Hematopoietic multipotent progenitor cell (in vitro differentiated cells): ENCODE measurements at places on chromosomes 5 and 9.

- DNase-seq = no peak
Measured at GRCh38 chr5:40307920-40308319, 371.8 kb upstream of the PTGER4 start.

DNA sequence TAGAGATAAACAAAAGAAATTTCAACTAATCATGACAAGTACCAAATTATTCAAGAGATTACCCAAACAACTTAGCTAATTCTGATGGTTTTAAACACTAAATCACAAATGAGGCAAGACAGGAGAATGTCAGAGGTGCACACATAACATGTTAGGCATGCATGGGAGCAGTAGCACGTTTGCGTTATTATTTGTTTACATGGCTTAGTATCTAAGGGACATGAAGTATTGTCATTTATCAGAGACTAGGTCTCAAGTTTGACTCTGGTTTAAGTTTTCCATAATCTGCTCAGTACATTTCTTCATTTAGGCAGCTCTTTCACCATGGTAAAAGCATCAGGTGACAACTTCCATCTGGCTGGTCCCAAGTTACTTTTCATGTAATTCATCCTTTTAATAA is 244.1 kb upstream of the TNC start:
- no peak for DNase-seq

- DNase-seq = no peak
Measured at GRCh38 chr5:68449380-68449779, 233.8 kb downstream of the PIK3R1 start.

- no peak for DNase-seq
Measured at GRCh38 chr5:176173647-176174046, 64.6 kb upstream of the SIMC1 start.
